Stimulated activated CD8-positive, alpha-beta memory T cell treated with anti-CD3 and anti-CD28 coated beads, Interleukin-7, amount 100 ng/mL, for 24 hours (primary cell): ENCODE measurements at places on chromosomes 6 and 20.

DNA sequence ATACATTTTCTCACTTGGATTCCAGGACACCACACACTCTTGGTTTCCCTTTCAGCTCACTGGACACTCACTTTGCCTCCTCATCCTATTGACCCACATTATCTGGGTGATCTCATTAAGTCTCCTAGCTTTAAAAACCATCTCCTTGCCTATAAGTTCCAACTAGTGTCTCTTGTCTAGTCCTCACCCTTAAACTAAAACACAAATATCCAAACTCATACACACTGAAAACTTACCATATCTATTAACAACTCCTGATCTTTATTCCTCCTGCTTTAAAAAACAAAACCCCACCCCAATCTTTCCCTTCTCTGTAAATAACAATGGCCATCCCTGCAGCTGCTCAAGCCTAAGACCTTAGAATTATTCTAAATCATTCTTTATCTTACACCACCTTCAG, 3.5 kb upstream of the SMIM28 start:
- no peak for DNase-seq

DNA sequence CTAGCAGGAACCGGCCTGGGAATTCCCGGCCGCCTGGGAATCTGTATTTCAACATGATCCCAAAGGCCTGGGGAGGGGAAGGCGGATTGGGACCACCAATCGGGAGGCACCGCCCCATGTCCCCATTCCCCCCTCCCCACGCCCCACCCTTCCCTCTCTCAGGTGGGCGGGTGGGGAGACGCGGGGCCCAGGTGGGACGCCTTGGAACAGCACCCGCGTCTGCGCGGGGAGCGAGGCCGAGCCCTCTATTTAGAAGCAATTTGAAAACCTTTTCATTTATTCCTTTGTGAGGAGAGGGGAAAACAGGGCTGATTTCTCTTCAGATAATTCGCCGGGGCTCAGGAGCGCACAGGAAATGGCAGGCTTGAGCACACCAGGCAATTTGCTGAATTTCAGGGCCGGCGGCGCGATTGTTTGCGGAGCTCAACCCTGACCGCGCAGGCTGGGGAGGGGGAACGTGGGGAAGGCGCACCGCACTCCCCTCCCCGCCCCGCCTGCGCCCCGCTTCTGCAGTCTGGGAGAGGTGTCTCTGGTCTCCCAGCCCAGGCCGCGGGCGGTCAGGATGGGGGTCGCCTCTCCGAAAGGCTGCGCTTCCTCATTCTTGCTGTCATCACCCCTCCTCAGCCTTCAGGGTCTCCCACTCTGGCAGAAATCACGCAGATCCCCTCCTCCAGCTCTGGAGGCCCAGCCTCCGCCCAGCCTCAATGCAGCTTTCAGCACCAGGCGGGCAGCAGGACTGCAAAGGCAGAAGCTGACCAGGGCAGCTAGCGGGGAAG, 170.0 kb downstream of the GRM4 start:
- no peak for DNase-seq

DNA sequence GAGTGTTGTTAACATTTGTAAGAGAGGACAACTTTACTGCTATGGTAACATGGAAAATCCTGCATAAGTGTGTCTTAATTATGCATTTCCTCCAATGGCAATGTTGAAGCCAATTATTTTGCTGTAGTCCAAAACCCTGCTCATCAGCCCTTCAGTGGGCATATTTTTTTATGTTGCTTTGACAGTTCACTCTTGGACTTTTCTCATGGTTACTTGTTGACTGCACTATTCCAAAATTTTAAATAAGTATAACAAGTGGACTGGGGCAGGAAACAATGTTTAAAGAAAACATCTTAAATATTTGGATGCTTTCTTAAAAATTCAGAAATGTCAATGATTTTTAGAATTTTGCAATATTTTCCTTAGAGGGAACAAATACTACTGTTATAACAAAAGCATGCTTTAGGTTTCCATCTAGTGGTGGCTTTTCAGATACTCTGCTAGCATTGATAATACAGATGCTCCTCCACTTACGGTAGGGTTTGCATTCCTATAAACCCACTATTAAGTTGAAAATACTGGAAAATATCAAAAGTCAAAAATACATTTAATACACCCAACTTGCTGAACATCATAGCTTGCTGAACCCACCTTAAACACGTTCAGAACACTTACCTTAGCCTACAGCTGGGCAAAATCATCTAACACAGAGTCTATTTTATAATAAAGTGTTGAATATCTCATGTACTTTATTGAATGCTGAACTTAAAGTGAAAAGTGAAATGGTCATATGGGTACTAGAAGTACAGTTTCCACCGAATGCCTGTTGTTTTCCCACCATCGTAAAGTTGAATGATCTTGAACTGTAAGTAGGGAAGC, 86.4 kb downstream of the ADGRG6 start:
- no peak for DNase-seq

GRCh38 chr6:155495011-155495768, 39.6 kb upstream of the NOX3 start:
- no peak for DNase-seq

DNA sequence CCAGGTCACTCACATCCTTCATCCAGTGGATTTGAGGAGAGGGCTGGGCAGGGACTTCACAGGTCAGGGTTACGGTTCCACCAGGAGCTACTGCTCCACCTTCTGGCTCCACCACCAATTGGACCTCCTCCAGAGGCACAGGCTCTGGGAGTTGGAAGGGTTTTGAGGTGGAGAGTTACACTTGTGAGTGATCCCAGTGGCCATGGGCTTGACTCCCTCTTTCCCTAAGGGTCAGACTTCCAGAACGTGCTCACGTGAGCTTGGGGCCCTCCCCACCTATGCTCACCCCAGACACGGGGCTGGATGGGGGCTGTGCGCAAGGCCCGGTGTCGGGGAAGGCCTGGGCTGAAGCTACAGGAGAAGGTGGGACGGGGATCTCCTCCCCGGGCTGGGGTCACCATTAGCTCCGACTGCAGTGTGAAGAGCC, 1.5 kb downstream of the AGER start:
- no peak for DNase-seq

DNA sequence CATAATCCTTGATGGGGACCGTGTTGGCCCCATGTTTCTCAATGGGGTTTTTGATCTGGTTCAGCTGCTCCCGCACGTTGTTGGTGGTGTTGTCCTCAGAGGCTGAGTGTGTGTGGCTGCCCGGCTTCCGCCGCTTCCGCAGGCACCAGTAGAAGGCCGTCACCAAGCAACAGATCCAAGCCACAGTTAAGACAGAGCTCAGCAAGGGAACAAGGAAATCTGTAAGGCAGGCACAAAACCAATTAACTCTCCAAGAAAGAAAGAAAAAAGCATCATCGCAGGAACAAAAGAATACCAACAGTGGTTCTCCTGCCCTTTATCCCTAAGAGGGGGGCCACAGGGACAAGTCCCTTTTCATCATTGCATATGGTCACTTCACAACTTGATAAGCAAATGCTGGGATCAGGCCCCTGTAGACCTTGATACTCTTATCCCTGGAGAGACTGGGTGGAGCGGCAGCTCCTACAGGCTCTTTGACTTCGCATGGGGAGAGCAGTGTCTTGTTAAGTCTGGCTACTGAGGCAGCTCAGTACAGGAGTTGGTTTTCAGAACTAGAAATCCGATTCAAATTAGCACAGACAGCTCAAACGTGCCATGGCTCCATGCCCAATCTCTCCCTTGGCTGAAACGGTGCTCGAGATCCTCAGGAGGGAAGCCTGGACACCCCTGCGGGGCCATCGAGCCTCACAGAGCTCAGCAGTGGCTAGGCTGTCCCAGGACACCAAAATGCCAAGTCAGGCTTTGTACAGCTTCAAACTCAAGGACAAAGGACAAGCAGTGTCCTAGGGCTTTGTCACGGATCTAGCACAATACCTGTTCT, 33.9 kb downstream of the JAG1 start:
- no peak for DNase-seq

DNA sequence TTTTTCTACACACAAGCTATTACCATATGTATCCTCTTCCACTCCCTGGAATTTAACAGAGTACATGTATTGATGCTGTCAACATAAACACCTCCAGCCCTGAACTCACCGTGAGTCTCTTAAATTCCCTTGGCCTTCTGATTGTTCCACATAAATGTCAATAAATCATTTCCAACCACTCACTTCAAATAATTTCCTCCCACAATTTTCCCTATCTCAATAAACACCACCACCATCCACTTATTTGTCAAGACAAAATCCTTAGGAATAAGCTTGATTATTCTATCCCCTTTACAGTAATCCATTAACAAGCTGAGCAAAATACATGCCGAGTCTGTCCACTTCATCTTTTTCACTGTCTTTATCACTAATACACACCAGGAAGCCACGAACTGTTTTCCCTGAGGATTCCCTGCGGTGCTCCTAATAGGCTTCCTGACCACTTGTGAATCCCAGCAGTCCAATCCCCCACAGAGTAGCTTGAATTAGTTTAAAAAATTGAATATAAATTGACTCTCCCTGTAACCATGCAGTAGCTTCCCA, 19.2 kb downstream of the HLA-DRB1 start:
- DNase-seq, result no peak

- no peak for DNase-seq
Observed at GRCh38 chr20:41900201-41900691, 282.1 kb upstream of the CHD6 start.

DNA sequence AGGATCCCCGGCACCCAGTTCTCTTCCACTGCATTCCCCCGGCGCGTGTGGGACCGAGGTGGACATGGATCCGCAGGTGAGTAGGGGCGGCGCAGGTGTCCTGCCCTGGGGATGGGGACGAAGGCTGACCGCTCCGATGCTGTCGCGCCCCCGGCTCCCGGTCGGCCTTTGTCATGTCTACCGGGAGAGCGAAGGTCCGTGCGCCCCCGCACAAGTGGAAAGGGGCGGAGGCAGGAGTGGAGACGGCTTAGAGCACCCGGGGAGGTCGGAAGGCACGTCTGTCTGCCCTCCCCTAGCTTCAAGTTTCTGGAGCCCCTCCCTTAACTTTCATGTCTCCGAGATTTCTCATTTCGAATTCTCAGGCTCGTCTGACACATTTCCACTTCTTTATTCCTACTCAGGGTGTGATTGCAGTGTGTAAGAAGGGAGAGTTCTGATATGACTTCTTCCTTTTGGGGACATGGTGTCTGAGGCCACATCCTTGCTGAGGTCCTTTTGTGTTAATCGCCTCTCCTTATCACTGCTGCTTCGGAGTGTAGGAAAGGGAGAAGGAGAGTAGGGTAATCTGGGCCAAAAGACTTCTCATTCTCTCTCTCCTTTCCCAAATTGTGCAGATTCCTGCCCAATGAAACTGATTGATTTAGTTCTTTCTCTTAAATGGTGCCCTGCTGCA, 435 bp downstream of the KIFC1 start:
- DNase-seq, result no peak

DNA sequence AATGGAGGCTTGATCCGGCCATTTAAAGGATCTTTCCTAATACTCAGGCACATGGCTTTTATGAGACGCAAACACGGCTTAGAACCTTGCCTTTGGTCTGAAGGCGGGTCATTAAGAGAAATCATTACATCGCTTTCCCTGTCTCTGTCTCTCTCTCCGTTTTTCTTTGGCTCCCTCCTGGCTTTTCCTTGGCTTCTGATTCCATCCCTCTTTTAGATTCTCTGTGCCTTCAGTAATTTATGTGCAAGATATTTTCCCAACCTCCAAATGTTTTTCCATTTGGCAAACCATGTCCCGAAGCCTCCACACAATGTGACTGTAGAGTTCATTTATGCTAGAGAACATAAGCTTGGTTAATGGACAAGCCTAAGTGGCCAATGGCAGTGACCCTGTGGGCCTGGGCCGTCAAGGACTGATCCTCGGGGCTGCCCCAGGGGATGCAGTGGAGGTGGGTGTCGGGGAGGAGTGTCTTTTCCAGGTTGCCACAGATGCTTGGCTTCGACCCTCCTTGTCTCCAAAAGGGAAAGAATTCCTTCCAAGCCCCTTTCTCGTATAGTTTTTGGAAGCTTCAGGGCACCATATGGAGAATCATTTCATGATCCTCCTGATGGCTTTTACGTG, 157.0 kb downstream of the SCML4 start:
- DNase-seq, result no peak

- no peak for DNase-seq
Observed at GRCh38 chr20:46087161-46087560, 2.6 kb downstream of the NCOA5 start.

DNA sequence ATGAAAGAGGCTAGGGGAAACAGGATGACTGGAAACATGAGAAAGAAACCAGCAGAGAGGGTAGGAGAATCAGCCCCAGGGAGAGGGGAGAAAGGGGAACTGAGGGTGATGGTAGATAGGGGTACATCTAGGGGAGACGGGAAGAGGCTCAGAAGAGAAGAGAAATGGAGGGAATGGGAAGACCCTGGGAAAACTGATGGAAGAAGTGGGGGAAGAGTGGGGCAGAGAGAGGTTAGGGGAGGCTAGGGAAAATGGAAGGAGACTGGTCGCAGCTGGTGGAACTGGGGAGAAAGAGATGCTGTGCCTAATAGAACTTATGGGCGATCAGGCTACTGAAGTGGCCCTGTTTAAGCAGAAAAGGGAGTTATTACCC, 548 bp downstream of the PROCR start:
- DNase-seq, result no peak

DNA sequence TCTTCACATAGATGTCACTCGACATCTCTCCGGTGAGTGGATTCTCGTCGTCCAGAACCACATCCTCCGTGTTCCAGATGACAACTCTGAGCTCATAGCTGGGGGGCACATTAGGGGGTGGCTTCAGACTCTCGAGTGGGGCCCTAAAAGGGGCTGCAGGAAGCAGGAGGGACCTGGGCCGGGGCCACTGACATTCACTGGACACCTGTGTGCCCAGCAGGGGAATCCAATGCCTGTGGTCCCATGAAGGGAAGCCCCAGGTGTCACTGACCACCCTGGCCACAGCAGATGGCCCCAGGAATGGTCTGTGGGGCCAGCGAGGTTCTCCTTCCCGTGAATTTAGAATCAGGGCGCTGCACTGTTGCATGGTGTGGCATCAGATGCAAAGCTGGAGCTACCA, 18.7 kb downstream of the ERGIC3 start:
- DNase-seq, result no peak

DNA sequence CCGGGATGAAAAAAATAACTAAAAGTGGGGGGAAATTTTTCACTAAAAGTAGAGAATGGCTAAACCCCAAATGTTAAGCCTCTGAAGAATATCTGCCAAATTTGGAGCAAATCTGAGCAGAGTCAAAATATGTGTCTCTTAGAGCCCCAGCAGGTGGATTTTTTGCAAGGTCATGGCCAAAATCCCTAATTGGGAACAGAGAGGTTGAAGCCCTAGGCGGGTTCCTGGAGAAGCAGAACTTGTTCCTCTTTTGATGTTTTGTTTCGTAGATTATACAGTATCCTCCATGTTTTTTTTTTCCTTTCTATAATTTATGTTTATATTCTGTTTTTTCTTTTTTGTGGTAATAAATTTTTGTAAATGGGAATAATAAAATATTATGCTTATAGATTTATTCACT, 94.4 kb downstream of the PLCB4 start:
- DNase-seq, result no peak

- DNase-seq, result no peak
Observed at GRCh38 chr20:25203871-25204320, 8.4 kb downstream of the ENTPD6 start.

DNA sequence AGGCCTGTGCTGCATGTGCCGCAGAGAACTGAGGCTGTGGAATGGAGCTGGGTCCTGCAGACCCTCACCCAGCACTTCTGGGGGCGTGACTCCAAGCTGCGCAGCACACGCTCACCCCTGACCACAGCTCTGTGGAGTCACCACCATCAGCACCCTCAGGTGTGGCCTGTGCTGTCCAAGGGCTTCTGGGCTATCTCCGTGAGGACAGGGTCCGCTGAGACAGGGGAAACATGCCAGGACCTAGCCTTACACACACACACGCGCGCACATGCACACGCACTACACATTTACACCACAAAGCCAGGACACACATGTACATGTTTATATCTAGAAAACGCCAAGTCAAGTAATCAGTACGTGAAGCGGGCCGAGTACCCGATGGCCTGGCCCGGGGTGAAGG, 26.8 kb upstream of the TCFL5 start:
- DNase-seq, result no peak

GRCh38 chr6:37556881-37557644, 57.4 kb upstream of the CCDC167 start:
- no peak for DNase-seq
